Frontal cortex (tissue), 4 donors: ENCODE measurements at places on chromosomes 4 and X.

- no peak for DNase-seq
Measured at GRCh38 chrX:111376897-111377578, 35.0 kb downstream of the DCX start.

DNA sequence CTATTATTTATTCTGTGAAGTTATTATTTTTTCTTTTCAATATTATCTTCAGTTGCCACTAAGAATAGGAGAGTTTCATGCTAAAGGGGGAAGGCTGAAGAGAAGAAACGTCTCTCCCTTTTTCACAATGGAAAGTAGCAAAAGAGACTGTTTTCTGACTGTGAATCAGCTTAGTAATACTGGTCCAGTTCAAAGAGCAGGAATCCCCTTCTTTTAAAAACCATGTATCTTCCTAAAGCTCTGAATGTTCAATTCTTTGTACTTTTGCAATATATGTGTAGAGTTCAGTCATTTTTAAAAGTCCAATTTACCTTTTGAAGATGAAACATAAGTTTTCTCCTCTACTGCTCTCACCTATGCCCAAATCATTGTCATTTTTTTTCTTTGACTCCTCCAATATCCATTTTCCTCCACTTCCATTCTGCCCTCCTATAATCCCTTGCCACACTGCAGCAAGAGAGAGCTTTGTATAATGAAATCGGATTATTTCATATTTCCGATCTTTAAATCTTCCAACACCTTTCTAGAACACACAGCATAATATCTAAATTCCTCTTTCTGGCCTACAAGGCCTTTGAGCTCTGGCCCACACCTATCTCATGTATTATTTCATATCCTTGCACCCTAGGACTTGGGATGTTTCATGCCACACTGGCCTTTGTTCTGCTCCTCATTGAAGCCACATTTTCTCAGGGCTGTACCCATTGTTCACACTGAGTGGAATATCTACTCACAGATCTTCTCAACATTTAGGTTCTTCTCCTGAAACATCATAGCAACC is 195.3 kb downstream of the CAMK2D start:
- no peak for DNase-seq

DNA sequence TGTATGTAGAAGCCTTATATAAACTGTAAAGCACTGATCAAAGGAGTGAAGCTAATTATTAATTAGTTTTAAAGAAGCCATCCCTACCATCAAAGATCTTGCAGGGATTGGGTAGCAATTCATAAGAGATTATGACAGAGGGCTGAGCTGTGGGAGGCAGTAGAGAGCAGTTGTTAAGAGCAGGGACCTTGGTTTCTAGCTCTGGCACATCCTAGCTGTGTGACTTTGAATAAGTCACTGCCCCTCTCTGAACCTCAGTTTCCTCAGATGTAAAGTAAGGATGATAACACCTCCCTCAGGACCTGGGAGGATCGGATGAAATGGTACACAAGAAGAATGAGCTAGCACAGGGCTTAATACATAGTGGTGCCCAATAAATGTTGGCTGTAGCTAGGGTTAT is 45.4 kb downstream of the APLN start:
- DNase-seq, result no peak

- peak; percentile 80 for DNase-seq
Measured at GRCh38 chrX:25015486-25016360, at the start of gene ARX. ARX (minus strand) TSS chrX:25015965; CDS start chrX:25015737, 228 bp downstream.

DNA sequence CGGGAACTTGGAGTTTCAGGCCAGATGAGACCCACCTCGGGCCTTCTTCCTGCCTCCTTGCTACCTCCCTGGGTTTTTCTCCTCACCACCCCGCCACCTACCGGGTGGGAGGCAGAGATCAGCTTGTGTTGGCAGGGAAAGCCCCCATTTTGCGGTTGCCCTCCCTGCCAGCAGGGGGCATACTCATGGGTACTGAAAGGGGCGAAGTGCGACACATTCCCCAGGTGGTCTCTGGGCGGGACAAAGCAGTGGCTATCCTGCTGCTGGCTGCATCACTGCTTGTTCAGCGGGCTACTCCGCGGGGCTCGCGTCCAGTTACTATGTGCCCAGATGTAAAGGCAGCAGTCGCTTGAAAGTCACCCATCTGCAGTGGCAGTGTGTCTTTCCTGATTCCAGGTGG is 330.3 kb downstream of the PDHA2 start:
- no peak for DNase-seq

DNA sequence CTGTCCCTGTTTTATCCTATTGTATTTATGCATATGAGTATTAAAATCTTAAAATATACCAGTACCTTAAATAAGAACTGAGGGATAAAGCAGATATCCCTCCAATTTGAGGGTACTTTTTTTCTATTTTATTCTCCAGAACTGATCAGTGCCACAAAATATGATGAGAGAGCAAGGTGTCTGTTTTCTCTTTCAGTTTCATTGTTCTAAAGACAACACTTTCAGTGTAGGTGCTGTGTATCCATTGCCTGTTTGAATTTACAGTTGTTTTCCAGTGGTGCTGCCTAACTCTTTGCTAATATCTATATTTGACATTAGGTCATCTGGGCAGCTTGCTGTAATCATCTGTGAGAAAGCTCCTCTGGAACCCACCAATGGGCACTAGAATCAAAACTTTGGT is 394.7 kb downstream of the IL1RAPL1 start:
- no peak for DNase-seq

DNA sequence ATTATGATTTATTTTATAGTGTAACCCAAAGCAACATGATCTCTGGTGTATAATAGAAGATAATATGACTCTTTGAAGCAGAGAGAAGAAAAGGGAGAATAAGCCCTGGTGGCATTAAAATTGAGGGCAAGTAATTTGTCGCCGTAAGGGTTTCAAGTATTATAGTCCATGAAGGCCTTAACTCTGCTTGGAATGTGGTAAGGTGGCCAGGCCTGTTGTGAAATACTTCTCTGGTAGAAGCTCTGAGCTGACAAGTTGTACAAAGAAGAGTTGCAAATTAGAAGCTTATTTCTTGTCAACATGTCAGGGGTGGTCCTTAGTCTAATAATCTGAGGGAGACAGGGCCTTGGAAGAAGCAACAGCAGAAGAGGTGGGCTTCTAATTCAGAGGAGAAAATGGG is 151.7 kb upstream of the HHIP start:
- DNase-seq, result no peak

GRCh38 chr4:45578874-45579273 is 545.0 kb downstream of the GABRG1 start:
- DNase-seq, result no peak

DNA sequence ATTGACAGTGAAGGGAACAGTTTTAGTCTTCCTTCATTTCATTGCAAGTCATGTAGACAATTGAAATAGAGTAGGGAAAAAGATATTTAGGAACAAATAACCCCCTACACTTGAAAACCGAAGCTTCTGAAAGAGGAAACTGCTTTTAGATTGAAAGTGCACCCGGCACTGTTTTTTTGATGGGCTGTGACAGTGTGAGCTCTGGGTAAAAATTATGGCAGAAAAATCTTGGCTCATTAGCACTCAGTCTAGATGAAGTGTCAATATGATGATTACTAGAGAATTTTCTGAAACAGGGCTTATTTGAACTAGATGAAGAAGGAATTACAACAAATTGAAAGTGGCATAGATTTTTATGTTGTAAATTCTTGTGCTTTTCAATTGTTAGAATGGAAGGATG is 1132.4 kb downstream of the RAPGEF2 start:
- DNase-seq, result no peak

- DNase-seq, result no peak
Measured at GRCh38 chr4:149145803-149146202, 669.8 kb downstream of the IQCM start.

GRCh38 chr4:118988635-118988972 is 100.0 kb downstream of the SYNPO2 start:
- no peak for DNase-seq

DNA sequence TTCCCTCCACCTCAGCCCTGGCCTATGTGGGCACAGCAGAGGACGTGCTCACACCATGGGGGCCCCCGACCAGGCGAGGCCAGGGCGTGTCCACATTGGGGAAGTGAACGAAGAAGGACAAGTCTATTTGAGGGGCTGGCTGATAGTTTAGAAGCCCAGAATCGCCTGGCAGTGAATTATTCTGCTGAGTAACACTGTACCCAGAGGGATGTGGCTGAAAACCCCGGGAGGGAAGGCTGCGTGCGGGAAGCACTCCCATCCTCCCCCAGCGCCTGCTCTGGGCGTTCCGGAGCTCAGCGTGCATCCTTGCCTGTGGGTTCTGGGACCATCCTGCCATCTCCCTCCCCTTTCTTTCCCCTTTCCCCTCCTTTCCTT is 66.6 kb downstream of the TRMT44 start:
- no peak for DNase-seq

DNA sequence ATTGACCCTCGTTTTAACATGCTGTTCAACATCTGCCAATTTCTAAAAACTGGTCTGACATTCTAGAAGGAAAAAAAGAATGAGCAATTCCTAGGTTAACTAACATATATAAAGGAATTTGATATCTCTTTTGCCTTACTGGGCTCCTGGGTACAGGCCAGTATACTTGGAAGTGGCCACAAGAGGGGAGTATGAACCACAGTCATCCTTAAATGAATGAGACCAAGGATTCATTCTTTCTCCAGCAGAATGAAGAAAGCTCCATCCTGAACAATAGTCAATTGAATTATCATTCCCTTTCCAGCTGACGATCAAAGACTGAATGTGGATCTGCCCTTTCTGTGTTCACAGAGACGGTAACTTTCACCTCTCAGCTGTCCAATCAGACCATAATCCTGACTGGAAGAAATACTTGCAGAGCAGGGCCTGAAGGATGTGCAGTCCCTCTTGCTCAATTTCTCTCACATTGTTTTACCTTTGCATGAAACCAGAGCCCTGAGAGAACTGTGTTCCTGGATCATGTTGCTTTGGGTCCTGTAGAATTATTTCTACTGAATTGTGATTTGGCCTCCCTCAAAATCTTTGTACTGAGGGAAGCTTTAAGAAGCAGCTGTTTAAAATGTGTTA is 14.8 kb upstream of the SPARCL1 start:
- peak; percentile 4 for DNase-seq

GRCh38 chr4:94654714-94655113 is 103.0 kb upstream of the BMPR1B start:
- DNase-seq, result no peak

DNA sequence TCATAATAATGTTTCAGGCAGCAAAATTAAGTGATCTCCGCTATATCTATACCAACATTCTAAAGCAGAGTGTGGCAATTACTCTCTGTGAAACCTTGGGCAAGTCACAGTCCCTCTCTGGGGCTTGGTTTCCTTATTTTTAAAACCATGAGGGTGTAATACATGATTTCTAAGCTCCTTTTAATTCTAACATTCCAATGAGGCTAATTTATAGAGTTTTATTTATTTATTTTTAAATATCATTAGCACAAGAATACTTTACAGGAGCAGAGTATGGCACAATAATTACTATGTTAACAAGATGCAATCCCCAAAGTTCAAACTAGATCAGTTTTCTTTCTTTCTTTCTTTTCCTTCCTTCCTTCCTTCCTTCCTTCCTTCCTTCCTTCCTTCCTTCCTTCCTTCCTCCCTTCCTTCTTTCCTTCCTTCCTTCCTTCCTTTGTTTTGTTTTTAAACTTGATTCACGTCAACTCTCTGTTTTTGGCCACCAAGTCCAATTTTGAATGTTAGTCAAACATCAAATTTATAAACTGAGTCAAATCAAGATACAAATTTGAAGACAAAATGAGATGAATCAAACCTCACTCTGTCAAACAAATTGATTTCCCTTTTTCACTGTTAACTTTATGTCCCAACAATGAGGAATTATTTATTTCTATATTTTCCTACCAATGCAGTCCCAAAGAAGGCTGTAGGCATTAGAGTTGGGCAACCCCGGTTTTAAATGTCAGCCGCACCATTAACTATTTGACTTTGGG is 50.2 kb upstream of the GPR174 start:
- no peak for DNase-seq

GRCh38 chrX:98398542-98398941 is 1514.8 kb downstream of the RPA4 start:
- no peak for DNase-seq

- no peak for DNase-seq
Measured at GRCh38 chr4:66429276-66429675, 759.0 kb upstream of the EPHA5 start.

DNA sequence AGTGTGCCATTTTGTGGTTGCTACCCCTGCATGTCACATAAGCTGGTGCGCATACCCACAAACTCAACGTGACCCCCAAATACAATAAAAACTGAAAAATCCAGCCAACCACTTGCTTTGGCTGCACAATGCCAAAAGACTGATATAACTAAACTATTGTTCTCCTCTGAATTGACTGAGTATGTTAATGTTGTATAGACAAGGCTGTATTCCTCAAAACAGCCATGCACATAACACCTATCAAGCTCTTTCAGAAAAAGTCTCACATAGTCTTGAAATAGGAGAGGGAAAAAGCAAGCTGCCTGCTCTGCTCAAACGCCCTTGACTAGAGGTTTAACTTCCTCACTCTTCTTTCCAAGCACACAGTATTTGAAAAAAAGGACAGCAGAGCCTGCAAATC is 126.4 kb upstream of the NOCT start:
- DNase-seq, result no peak

GRCh38 chrX:155434906-155435743 is 23.3 kb downstream of the F8A3 start:
- DNase-seq, result no peak

GRCh38 chrX:22056235-22056634 is 24.1 kb downstream of the PHEX start:
- DNase-seq, result no peak

DNA sequence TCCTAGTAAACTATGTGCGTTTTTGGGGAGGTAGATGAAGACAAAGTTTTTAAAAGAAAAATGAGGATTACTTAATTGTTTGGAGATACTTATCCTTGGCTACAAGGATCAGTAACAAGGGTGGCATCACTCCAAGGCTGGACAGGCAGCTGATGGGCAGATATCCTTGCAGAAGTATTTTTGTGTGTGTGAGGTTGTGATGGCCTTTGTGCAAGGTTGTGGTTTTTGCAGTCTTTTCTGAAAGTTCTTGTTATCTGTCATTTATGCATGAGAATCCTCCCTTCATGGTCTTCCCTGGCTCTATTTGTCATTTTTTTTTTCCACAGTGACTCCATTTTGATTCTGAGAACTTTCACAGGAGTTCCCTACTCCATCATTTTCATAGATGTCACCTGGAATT is 96.0 kb upstream of the C1GALT1C1 start:
- DNase-seq, result no peak

DNA sequence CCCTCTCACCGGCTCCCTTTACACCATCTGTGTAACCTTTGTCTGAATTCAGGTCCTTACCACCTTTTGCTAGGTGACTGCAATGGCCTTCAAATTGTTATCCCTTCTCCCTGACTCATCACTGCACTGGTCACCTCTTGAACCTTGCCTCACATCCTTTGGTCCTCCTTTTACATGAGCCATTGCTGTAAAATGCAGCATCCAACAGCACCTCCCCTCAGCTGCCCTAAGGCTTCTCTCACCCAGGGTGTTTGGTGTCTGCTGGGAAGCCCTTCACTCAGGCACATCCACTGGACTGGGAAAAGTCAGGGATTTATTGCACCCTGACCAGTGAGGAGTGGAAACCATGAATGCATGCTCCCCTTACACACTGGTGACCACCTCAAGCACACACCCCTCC is 192.5 kb upstream of the GATB start:
- DNase-seq, result no peak

DNA sequence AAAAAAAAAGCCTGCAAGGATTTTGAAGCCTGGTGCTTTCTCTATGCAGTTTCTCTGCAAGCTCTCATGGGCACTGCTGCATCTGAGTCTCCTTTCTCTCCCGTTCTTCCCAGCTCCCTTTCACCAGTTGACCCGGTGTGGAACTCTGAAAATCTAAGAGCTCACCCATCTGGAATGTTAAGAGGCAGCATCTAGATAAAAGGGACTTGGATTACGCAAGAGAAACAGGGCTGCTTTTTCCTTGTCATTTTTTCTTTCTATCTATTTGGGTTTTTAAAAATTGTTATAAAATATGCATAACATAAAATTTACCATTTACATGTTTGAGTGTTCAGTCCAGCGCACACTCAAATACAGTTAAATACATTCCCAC is 95.2 kb upstream of the RPS6KA3 start:
- no peak for DNase-seq
